ENCODE measurements at places on chromosomes 6 and 20. TPM values are rescaled to one million over a fixed set of nuclear protein-coding genes. Genes with fewer than 3 reads are reported as not detected.
A peak's percentile ranks its signal among the peaks of the same experiment; 100 is the strongest.

DNA sequence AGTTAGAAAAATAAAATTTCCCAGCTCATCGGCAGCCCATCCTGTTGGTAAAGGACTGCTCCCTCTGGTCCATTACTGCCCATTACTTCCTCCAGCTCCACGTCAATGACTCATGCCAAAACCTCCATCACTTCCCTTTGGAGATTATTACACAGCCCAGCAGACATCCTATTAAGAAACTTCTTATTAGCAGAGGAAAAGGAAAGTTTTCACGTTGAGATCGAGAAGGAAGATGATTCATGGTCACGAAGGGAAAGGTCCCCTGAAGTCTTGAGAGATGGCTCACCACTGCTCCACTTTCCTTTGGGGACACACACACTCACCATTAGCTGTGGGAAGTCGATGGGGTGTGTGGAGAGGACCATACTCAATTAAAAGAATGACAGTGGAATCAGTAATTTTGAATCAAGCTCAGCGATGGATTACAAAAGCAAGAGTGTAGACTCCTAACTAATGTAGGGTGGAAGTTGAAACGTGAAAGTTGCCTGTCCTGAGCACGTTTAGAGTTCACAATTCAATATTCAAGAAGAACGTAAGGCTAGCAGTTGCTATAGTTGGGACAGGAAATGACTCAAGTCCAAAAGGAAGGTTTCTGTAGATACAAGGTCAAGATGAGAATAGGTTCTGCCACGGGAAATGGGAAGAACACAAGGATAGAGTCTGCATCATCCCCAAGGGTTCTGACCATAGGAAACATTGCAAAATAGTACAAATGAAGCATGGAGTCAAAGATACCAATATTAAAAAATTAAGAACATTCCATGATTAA, 21.6 kb downstream of the SASH1 start:
- no peak for DNase-seq

GRCh38 chr6:44004625-44005506, 122.4 kb downstream of the MRPL14 start:
- DNase-seq, result peak; percentile 76

GRCh38 chr20:50404419-50405234, 105.6 kb upstream of the PTPN1 start:
- no peak for DNase-seq

FRK gene
- 2.6 TPM for total RNA-seq

TUBB2A gene
- 30.1 TPM for total RNA-seq

DNA sequence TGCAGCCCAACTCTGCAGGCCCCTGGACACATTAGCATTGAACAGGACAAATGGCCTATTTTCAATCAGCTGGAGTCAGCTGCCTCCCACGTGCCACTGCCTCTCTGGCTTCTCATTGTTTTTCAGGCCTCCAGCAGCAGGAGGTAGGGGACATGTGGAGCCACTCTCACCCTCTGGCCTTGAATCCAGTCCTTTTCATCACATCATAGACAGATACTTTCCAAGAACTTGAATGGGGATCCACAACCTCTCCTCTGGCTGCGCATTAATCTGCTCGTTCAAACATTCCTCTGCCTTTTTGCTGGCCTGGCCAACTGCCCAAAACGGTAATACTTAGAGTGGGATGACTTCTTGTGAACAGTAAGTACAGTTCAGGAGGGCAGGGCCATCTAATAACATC, 592.3 kb downstream of the PKHD1 start:
- DNase-seq, result no peak

DNA sequence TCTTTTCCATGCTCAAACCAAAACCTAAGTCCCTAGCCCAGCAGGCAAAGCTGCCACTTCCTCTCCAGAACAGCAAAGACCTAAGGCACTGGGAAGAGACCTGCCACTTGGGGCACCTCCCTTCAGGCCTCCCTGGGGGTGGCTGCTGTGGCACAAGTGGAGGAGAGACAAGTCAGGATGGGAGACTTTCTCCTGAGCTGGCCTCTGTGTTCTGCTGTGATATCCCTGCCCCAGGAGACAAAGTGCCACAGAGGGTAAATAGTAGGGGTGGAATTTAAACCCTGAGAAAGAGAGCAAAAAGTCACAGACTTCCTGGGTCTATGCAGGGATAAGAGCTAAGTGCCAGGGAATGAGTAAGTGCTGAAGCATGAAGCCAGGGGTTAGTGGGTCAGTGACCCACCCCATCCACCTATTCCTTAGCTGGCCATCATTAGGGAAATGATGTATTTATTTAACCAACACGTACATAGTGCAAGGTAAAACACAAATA, 84.2 kb downstream of the MRPL14 start:
- DNase-seq, result peak; percentile 5

DNA sequence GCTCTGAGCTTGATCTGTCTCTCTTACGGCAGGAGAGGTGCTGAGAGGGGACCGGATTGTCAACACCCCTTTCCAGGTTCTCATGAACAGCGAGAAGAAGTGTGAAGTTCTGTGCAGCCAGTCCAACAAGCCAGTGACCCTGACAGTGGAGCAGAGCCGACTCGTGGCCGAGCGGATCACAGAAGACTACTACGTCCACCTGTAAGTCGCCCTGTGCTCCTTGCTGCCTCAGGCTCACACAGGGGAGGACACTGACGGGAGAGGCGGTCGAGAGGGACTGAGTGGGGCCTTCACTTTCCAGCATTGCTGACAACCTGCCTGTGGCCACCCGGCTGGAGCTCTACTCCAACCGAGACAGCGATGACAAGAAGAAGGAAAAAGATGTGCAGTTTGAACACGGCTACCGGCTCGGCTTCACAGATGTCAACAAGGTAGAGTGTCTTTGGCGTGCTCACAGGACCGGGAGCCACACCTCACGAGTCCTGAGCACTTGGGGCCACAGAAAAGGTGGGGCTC, 32.0 kb downstream of the TM9SF4 start:
- no peak for DNase-seq

DNA sequence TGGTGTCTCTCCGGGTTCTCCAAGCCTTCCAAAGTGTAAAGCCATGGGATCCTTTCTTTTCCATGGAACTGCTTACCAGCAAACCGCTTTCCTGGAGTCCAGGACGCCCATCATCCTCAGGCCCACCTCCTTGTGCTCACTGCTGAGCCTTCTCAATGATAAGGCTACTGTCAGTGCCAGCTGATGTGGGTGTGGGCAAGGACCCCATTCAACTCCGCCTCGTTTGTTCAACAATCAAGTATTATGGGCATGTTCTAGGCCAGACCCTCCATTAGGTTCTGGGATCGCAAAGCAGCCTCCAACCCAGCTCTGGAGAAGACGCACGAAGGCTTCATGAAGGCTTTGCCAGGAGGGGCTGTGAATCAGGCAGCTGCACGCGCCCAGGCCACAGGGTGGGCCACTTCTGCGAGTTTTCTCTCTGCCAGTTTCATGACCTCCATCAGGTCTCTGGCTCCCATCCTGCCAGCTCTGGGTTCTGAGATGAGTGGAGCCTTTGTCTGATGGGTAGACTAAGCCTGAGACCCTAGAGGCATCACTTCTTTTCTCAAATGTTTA, 177.1 kb downstream of the MRPL14 start:
- DNase-seq, result no peak

DNA sequence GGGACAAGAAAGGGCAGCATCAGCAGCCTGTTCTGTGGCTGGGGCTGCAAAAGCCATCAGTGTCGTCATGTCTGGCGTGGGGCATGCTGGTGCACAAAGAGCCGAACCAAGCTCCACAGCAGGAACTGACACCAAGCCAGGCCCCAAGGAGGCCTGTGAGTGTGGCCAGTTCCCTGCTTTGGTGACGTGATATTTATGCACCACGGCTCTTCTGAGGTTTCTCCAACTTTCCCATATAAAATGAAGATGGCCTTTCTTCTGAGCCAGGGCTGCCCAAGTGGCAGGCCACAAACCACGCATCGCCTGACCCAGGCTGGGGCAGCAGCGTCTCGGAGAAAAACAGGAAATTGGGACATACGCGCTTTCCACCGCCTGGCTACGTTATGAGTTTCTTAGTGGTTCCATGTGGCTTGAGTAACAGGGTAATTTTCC, 109.9 kb downstream of the RIN2 start:
- peak; percentile 63 for DNase-seq

DNA sequence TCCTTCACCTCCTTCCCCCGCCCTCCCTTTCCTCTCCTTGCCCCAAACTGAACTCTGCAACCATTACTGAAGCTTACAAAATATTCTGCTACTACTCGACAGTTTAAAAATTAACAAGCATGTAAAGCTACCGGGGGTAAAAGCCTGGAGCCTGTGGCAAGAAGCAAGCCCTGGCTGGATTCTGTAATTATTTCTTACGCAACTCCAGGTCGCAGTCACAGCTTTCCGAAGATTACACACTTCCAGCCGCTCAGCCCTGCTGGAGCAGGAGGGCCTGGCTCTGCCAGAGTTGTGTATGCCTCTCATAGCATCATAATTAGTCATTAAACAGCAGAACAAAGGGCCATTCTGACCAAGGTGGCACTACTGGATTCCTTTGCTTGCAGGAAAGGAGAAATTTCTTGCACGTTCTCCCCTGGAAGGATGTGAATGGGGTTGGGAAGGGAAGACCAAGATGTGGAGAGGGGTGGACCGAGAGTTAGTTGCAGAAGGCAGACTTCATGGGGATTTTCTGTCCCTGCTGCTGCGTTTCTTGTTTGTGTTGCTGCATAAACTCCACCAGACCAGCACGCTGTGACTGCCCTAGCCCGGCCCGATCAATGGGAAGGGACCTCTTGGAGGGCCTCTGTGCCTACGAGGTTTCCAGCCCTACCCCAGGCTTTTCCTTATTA, 23.6 kb downstream of the FOXQ1 start:
- DNase-seq, result peak; percentile 70

- no peak for DNase-seq
These were observed 22.2 kb downstream of the CARMIL1 start for GRCh38 chr6:25301362-25301761.
